CD4-positive, alpha-beta memory T cell (primary cell): ENCODE measurements at places on chromosomes 2 and 18. TPM values are rescaled to one million over a fixed set of nuclear protein-coding genes. Genes with fewer than 3 reads are reported as not detected.
A peak's percentile ranks its signal among the peaks of the same experiment; 100 is the strongest.

MYCN gene
- not detected for total RNA-seq

GNLY gene
- 17.2 TPM for total RNA-seq

IL36B gene
- total RNA-seq: not detected

- H3K27ac ChIP-seq: no peak overlapping the region
- no peaks in the 10 kb centered on the region for H3K27me3 ChIP-seq
- H3K4me3 ChIP-seq: no peak overlapping the region
- no peak for DNase-seq
These were observed 156.2 kb downstream of the HRH4 start for GRCh38 chr18:24616653-24617052.

DNA sequence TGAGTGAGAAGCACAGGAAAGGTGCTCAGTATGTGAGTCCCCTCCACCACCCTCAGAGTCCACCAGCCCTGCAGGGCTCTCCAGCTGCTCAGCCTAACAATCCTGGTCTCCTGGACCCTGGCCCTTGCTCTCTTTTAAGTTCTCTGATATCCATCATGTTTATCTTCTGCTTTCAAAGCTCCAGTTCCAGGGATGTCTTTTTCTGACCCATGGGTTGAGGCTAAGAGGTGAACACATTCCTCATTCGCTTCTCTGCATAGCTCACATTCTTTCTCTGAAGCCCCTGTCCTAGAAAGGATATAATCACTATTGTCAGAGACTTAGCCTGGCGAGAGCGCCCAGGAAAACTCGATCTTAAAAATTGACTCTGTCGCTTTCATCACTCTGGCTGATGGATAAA is 86.4 kb downstream of the ARL4C start:
- DNase-seq: no peak
- no peak overlapping the region for H3K4me3 ChIP-seq
- H3K36me3 ChIP-seq: no peaks in the 10 kb centered on the region
- no peaks in the 10 kb centered on the region for H3K4me1 ChIP-seq
- no peaks in the 10 kb centered on the region for H3K27me3 ChIP-seq

GRCh38 chr2:174964404-174964803 is 40.8 kb downstream of the CHN1 start:
- no peak overlapping the region for H3K4me3 ChIP-seq
- no peak for DNase-seq
- no peak overlapping the region for H3K27ac ChIP-seq
- no peaks in the 10 kb centered on the region for H3K27me3 ChIP-seq

DNA sequence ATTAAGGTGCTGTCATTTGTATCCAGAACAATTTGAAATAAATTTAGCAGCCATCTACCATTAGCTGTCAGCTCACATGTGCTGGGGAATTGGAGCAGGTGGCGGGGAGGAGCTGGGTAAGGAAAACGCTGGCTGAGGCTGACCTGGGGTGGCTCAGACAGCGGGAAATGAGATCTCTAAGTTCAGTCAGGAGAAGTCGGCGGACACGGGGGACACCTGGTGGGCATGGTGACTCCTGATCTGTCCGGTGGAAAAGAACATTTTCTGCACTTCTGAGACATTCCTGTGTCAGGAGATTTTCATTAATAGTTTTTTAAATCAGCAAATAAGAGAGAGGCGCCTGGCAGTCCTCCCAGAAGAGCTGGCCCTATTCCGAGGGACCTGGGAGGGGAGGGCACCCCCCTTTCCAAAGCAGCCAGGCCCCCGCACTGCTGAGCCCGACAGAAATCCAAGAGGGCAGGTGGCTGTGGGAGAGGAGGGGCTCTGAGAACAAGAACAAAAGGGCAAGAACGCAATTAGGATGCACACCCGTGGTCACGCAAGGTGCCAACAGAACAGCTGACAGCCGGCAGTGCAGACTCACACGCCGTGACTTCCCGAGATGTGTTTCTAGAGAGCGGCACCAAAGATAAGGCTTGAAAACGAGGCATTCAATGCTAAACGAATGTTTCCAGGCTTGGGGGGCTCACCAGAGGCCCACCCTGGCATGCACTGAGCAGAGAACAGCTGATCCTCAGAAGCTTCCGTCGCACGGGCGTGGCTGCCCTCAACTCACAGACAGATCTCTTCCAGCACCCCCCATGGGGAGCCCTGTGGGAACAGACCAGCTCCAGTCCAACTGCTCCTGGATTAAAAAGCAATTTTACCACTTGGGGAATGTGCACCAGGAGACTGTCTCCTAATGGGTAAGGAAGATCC is 26.4 kb downstream of the SLC66A2 start:
- peaks cover 5% of the 10 kb centered on the region for H3K36me3 ChIP-seq
- no peak overlapping the region for H3K27ac ChIP-seq
- no peaks in the 10 kb centered on the region for H3K4me1 ChIP-seq

DNA sequence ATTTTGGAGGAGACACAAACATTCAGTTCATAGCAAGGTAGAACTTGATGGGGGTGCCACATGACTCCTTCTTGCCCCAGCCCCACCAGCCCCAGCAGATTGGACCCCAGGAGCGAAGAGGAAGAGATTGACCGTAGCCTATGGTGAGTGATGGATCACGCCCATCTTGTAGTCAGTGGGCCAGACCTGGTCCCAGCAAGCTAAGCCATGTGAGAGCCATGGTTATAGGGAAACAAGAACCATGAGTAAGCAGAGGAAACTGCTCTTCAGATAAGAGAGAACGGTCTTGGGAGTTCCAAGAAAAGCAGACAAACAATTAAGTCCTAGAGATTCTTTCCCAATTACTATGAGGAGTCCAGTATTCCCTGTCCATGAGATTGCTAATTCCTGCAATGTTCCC is 4.6 kb upstream of the TCF4 start:
- H3K27me3 ChIP-seq: peaks cover 5% of the 10 kb centered on the region
- no peak for DNase-seq
- no peaks in the 10 kb centered on the region for H3K4me1 ChIP-seq
- no peak overlapping the region for H3K27ac ChIP-seq

DNA sequence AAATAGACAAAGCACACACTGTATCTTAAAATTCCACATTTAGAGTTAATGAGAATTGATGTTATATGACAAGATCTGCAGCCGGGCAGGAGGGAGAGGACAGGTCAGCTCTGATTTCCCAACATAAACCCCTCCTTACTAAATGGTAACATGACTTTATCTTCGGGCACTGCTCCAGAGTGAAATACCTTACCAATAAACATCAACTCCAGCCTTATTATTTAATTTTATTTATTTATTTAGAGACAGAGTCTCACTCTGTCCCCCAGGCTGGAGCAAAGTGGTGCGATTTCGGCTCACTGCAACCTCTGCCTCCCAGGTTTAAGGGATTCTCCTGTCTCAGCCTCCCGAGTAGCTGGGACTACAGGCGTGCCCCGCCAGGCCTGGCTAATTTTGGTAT is 1.7 kb downstream of the CYB5A start:
- no peaks in the 10 kb centered on the region for H3K36me3 ChIP-seq
- H3K27ac ChIP-seq: no peak overlapping the region
- no peak overlapping the region for H3K4me3 ChIP-seq
- peaks cover 13% of the 10 kb centered on the region for H3K4me1 ChIP-seq

- H3K4me1 ChIP-seq: peaks cover 62% of the 10 kb centered on the region
- no peaks in the 10 kb centered on the region for H3K27me3 ChIP-seq
- DNase-seq: peak; percentile 20
- no peak overlapping the region for H3K27ac ChIP-seq
These were observed 108.6 kb downstream of the QPCT start for GRCh38 chr2:37453027-37453426.

- no peaks in the 10 kb centered on the region for H3K36me3 ChIP-seq
- H3K4me3 ChIP-seq: no peak overlapping the region
- no peak for DNase-seq
These were observed 705.3 kb downstream of the SOCS6 start for GRCh38 chr18:70994116-70994515.

DNA sequence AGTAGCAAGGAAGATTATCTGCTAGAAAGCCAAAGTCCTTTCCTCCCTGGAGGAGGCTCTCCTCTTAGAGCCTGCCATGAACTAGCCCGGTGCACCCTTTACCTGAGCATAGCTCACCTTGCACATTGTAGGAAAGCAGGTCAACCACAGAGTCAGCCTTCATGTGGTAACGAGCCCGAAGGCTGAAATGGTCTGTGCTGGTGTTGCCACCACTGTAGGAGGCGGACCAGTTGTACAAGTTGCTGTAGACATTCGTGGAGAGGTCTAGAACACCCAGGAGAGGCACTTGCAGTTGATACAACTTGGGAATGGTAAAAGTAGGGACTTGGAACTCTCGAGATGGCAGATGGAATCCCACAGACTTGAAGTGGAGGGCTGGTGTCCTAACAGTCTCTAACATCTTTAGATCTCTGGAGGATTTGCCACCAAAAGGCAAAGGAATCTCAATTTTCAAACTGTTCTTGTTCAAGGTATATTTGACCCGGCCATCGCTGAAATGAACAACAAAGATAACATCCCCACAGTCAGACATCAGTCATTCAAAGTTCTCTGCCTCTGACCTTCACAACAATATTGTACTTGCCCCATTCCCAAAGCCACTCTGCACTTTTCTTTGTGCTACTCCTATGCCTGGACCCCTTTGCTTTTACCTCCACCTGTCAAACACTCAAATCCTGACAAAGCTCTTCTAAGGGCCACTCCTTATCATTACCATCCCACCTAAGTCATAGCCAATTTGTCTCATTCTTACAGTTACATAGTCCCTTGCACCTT is 30.6 kb downstream of the APOB start:
- no peak overlapping the region for H3K4me3 ChIP-seq
- DNase-seq: no peak
- H3K4me1 ChIP-seq: no peaks in the 10 kb centered on the region
- H3K27ac ChIP-seq: no peak overlapping the region
- H3K27me3 ChIP-seq: no peaks in the 10 kb centered on the region

- H3K36me3 ChIP-seq: no peaks in the 10 kb centered on the region
- peaks cover 37% of the 10 kb centered on the region for H3K4me1 ChIP-seq
- DNase-seq: no peak
- no peak overlapping the region for H3K27ac ChIP-seq
- H3K4me3 ChIP-seq: no peak overlapping the region
- no peaks in the 10 kb centered on the region for H3K27me3 ChIP-seq
These were observed 101.2 kb downstream of the PTPN4 start for GRCh38 chr2:119860924-119861323.

GRCh38 chr18:7177116-7177744 is 53.7 kb upstream of the LRRC30 start:
- no peak overlapping the region for H3K4me3 ChIP-seq
- no peaks in the 10 kb centered on the region for H3K4me1 ChIP-seq
- no peak for DNase-seq
- H3K27ac ChIP-seq: no peak overlapping the region
- no peaks in the 10 kb centered on the region for H3K27me3 ChIP-seq
